ENCODE measurements at places on chromosomes 3 and 15.

- peak; percentile 18 for DNase-seq
Measured at GRCh38 chr15:60326824-60327654, 70.7 kb downstream of the ANXA2 start.

- peak; percentile 2 for DNase-seq
Measured at GRCh38 chr3:38960953-38961622, 90.7 kb downstream of the SCN11A start.

- no peak for DNase-seq
Measured at GRCh38 chr15:40296561-40297230, 11.0 kb downstream of the PLCB2 start.

GRCh38 chr3:71585887-71586809, 2.6 kb upstream of the FOXP1 start:
- DNase-seq = no peak

DNA sequence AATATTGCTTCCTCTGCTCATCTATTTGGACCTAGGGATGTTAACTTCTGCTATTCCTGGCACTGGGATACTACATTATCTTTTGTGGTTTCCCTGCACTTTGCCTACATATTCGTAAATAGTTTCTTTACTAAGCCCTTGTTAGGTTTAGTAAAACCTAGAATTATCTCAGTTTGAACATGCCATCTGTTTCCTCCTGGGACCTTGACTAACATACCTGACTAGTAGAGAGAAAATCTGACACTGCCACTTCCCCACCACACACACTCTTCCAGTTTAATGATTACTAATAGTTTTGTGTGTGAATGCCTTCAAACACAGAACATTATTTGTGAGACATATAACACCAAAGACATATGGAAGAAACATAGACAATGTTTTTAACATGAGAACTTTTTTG, 28.2 kb upstream of the SOX2 start:
- no peak for DNase-seq

DNA sequence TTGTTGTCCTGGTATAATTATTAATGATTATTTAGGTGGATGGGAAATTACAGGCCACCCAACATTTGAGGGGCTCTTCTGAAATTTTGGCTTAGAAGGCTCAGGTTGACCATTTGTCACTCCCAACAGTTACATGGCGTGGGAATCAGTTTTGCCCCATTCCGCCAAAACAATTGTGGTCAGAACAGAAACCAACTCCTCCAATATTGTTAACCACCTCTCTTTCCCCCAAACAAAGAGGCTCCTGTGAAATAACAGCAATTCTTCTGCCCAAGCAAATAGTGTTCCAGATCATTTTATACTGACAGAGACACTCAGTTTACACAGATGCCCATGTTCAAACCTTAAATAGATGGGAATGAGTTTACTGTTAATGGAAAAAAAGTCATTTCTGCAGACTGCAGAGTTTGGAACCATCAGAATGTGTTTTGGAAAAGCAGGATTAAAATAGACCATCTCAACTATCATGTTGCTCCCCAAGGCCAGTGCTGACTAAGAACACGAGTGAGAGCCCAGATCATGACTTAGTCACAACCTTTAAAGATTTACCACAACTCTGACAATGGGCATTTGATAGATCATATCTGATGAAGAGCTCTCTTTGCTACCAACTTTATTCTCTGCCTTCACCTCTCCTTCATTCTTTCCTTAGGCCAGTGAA, 102.1 kb downstream of the DUT start:
- no peak for DNase-seq

DNA sequence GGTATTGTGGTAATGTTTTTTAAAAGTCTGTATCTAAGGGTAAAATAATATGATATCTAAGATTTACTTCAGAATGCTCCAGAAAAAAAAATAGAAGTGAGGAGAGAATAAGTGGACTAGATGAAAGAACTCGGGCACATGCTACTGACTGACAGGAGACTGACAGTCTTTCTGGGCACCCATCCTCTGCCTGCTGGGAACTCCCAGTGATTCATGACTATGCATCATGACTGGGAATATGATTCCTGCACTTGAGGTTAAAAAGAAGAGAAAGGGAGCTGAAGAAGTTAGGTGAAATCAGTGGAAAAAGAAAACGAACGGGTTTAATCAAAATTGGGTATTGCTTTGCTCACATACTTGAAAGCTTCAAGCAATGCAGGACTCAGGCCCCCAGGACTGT, 35.7 kb upstream of the SPSB4 start:
- DNase-seq = no peak

GRCh38 chr3:113124256-113124830, 87.0 kb upstream of the BOC start:
- DNase-seq = no peak

GRCh38 chr15:56794165-56794552, 60.9 kb upstream of the ZNF280D start:
- DNase-seq = no peak

DNA sequence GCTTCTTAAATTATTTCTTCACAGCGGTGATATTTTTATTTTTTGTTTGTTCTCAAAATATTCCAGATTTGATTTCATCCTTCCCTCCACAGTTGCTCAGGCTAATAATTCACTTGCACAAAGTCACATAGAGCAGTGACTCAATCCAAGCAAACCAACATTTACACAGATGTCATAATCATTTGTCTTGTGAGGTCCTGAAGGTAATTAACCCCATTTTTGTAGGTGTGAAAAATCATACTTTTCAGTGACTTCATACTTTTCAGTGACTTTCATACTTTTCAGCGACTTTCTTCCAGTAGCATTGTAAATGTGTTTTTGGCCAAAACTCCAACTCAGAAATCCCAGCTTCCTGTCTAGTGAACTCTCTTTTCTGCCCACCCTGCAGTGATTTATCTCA, 32.1 kb downstream of the CD200 start:
- no peak for DNase-seq

GRCh38 chr3:137204409-137204808, 246.6 kb downstream of the IL20RB start:
- DNase-seq = no peak

GRCh38 chr15:66872405-66872804, 170.4 kb downstream of the SMAD6 start:
- no peak for DNase-seq

- no peak for DNase-seq
Measured at GRCh38 chr3:106010829-106011228, 142.0 kb upstream of the CBLB start.

DNA sequence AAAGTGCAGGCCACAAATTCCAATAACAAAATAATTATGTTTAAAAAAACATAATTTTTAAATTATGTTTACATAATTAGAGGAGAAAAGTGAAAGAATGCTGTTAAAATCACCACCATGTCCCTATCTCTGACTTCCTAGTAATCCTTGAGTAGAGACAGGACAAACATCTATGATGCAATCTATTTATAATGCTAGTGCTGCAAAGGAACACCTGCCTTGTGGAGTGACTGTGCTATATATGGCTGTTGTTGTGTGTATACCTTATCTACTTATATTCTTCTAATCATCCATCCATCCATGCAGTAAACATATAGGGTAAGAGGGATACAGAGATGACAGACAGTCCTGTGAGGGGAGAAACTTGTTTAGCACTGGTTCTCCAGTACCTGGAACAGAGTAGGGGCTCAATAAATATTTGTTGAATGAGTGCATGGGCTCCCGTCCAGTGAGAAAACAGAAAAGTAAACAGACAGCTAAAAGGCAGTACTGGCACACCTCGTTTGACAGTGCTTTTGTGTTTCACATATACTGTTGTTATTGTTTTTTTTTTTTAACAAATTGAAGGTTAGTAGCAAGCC, 229.3 kb upstream of the UBE2E1 start:
- DNase-seq = no peak
